ENCODE measurements at places on chromosomes 12 and 14.

DNA sequence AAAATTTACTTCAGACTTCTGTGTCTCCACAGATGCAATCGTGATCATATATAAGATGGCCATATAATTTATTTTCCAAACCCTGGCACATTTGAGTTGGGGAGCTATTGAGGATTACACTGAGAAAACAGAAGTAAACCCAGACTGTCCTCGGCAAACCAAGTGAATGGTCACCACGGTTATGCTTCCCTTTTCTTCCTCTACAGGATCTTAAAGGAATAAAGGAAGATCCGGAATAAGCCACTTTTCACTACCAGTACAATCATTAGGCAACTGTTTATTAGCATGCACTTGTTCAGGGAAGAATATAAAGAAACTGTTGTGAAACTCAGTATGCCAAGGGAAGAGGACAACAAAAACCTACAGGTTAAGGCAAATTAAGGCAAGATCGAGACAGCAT lies 27.6 kb downstream of the SBNO1 start:
- no peak for DNase-seq

DNA sequence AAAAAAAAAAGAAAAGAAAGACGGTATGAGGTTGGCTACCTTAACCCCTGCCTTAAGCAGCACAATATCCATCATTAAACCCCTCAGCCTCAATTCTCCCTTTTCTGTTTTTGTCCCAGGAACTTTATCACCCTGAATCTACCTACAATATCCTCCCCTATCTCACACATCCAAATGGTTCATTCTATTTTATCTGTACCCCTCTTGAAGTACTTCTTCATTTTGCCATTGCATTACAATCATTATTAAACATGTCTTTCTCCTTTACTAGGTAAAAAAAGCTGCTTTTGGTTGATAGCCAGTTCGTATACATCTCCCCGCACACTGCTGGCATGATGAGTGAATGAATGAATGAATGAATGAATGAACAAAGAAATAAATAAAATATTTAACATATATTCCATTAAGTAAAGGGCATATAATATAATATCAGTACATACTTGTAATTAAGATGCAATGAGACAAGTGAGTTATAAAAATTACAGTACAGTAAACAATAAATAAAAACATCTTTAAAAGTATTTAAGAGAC lies 364 bp upstream of the GPR65 start:
- no peak for DNase-seq

DNA sequence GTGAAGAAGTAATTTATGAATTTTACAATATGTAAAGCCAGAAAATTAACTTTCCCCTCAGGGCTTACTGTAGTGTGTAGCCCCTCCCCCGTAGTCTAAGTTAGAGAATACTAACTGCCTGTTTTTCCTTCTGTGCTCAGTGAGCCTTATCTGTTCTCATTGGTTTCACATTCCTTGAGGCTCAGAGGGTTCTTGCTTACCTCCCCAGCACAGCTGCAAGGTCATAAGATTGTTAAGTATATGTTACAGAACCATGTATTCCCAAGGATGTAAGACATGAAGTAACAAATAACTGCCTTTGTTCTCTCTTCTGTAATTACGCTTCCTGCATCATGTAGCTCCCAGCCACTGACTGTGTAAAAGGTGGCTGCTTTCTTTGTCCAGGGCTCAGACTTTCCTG lies 1351.1 kb downstream of the TMEM121 start:
- no peak for DNase-seq

GRCh38 chr14:95667249-95667693 lies 19.0 kb upstream of the TCL1B start:
- no peak for DNase-seq

DNA sequence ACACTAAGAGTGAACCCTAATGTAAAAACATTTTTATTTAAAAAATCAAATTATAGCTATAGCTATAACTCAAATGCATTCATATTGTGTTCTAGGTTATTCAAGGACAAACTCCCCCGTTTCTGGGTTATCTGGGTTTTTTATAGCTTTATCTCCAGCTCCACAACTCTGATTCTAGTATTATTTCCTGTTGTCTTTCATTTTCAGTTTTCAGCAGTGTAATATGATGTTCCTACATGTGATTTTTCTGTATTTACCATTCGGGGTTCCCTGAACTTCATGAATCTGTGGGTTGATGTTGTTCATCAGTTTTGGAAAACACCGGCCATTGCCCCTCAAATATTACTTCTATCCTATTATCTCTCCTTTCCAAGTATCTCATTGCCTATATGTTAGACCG lies 221.9 kb upstream of the FOXN3 start:
- DNase-seq = no peak

- peak; percentile 92 for DNase-seq
Observed at GRCh38 chr14:73058224-73058921, at the start of gene RBM25. Gene RBM25 (plus strand): TSS chr14:73058534. CDS start chr14:73071642, 13,108 bp downstream.

GRCh38 chr12:50215033-50215432 lies 47.9 kb upstream of the CERS5 start:
- DNase-seq = no peak

- DNase-seq = no peak
Observed at GRCh38 chr14:101520621-101521472, 40.4 kb upstream of the DIO3 start.

DNA sequence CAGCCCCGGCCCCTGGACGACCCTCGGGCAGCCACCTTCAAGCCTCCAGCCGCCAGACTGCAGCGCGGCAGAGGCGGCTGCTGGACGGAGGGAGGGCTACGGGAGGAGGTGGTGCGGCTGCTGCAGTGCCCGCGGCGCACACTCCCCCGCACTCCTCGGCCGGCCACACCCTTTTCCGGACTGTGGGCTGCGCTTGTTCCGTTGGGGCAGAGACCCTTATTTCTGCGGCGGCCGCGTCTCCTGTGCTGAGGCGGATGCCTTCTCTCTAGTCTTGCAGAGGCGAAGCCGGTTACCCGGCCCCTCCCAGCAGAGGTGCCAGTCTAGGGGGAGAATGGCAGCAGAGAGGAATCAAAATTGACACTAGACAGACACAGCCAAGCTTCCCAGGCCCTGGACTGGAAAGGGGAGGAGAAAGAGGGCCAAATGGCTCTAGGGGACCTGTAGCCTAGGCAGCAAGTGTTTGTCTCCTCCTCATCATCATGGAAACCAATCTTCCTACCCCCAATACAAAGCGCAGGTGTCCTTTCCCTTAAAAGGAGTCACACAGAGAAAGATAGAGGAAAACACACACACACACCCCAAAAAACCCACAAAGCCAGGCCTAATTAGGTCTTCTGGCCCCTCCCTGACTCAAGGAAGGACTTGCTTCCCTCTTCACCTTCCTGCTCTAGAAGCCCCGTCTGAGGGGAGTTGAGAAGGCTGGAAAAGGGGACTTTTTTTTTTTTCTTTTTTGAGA lies 1.3 kb downstream of the ESYT1 start:
- peak; percentile 56 for DNase-seq

GRCh38 chr12:76680940-76681339 lies 83.0 kb upstream of the ZDHHC17 start:
- no peak for DNase-seq

DNA sequence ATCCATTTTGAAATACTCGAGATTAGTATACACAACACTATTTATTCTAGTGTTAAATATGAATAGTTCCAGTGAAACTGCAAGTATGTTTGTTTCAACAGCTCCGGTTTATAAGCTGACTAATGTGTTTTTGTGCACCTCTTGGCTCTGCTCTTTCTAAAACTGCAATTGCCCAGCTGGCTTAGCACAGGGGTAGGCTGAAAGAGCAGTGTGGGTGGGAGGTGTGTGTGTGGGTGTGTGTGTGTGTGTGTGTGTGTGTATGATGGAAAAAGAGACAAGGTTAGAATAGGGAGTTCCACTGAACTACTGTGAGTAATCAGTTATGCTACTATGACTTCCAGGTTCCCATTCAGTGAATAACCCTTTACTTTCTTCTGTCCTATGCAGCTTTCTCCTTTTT lies 37.8 kb upstream of the DDHD1 start:
- peak; percentile 67 for DNase-seq

DNA sequence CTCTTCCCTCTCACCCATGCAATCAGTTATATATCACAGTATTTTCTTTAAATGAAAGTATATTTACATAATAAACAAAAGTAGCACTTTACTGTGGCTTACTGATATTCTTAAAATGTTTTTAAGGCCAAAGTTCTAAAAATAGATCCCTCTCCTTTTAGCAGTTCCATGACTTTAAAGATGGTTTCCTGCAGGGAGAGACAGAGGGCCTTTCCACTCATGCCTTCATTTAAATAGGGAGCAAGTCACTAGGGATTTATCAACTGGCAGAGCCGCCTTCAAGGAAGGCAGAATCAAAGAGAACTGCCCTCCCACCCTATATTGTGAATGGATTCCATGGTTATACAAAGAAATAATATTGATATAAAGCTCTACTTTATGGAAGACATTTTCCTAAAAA lies 55.5 kb downstream of the DUSP16 start:
- no peak for DNase-seq

GRCh38 chr12:87280356-87280755 lies 748.8 kb downstream of the C12orf50 start:
- DNase-seq = no peak

DNA sequence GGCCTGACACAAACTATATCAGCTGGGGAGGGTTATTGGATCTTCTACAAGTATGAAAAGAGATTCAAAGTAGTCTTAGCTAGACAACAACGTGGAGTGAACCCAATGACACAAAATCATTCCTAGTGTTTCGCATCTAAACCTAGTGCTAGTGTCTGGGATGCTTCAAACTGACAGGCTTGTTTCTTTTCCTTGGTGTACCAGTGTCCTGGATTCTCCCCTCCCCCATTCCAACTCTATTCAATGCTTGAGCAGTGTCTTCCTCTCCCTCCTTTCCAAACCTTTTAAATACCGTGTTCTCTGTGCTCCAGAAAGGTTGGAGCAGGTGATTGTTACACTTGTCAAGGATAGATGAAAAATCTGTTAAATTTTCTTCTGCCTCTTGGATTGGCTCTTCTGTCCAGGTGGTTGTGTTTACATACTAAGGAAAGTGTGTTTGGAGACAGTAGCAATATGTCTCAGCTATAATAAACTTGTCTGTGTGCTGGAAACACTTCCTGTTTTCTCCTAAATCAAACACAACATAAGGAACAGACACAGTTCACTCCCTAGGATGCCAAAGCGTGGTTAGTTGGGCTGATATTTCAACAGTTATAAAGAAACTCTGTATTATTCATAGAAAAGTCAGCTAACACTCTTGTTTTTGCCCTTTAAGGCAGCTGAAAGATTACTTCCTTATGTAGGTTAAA lies 14.4 kb upstream of the GUCY2C start:
- no peak for DNase-seq

- DNase-seq = no peak
Observed at GRCh38 chr12:116182359-116183063, 95.0 kb downstream of the MED13L start.

DNA sequence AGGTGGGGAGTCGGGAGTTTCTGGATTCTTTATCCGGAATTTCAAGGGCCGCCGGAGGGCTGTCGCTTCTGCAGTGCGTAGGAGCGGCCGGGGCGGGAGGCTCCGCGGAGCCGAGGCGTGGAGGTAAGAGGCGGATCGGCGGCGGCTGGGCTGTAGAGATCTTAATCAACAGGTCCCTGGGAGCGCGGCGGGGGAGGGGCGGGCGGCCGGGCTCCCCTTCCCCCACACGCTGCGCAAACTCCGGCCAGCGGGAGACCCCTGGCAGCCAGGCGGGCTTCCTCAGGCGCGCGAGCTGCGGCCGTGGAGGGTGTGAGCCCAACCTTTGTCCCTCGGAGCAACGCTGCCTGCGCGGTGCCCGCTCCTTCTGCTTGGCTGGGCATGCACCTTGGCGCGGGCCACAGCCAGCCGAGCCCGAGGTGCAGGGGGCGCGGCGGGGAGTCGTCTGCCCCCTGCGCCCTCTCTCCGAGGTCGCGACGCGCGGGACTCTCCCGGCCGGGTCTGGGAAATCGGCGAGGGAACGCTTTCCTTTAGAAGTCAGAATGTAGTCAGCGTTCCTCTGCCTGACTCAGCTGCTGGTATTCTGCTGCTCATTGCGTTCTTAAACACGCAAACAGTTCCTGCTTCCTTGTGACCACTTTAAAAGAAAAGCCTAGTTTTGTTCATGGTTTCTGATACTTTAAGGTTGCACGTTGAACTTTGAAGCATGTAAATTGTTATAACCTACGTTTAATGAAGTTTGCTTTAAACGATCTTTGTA lies at the start of gene PALS1:
TSS of gene PALS1 (plus strand) at position 25 of the 757 bp plus-strand sequence. CDS start 37,736 bp downstream, outside the sequence.
- DNase-seq = no peak

GRCh38 chr14:69624136-69624535 lies 12.7 kb downstream of the SUSD6 start:
- DNase-seq = no peak

- no peak for DNase-seq
Observed at GRCh38 chr14:87899228-87899627, 93.8 kb downstream of the GALC start.

DNA sequence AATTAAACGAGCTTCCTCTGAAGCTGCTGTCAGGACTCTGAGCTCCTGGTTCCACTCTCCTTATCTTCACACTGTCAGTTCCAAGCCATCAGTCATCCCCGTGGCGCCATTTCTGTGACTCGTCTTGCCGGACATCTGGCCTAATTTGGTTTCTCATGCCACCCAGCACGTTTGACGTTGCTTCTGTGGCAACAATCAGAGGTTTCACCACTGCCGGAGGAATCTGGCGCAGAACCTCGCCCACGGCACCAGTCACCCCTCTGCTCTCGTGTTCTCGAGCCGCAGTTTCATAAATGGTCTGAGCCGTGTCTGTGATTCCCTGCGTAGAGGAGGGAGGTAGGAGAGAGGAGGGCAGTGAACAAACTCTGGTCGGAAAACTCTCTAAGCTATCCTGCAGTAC lies 29.7 kb downstream of the BDKRB1 start:
- DNase-seq = no peak

DNA sequence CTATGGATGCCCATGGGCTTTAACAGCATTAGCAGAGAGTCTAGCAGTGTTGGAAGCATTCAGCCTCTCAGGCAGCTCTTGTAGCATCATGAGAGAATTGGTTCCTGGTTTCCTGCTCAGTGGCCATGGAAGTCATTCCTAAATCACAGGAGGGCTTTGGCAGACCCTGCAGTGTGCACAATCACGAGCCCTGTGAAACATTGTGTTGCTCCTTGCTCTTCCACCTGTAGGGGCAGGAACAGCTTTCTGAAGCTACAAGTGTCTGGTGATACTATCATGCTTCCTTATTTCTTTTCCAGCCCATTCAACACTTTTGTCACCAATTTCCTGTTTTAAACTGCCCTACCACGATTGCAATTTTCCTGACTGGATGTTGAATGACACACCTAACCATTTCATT lies 402.2 kb upstream of the USP15 start:
- DNase-seq = no peak

DNA sequence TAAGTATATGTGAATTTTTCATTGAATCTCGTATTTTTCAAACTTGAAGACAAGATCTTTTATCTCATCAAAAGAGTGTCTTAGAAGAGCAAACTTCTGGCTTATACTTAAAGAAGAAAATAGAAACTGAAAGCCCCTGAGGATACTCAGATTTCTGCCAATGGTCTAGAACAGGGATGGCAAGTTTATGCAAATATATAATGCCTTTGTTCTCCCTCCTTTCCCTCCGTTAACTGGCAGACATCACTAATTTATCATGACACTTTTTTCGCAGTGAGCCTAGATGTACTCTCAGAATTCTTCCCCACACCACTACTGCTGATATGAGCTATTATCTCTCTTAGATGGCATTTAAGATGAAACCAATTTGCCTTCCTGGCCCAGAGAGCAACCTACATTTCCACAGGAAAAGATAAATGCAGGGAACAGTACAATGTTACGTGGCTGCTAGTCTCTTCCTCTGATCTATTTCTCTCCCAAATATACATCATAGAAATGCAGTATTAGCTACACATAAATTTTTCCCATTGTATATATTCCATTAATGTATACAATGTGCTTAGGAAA lies 40.0 kb upstream of the DAAM1 start:
- DNase-seq = no peak

Data from stimulated activated CD4-positive, alpha-beta T cell treated with anti-CD3 and anti-CD28 coated beads, Interleukin-15, amount 100 ng/mL, for 48 hours (primary cell).